Neural crest cell (in vitro differentiated cells): ENCODE measurements at places on chromosomes 16 and 17. TPM values are rescaled to one million over a fixed set of nuclear protein-coding genes. Genes with fewer than 3 reads are reported as not detected.

HSF4 gene
- total RNA-seq, result 1.3 TPM in 1 of 2 replicates, not detected in the other

GRCh38 chr17:75570034-75570676, 17.4 kb upstream of the MYO15B start:
- H3K4me3 ChIP-seq, result no peak overlapping the region
- DNase-seq, result no peak
- no peaks in the 10 kb centered on the region for H3K27me3 ChIP-seq
- no peak overlapping the region for H3K27ac ChIP-seq
- no peaks in the 10 kb centered on the region for H3K36me3 ChIP-seq

PRSS33 gene
- 0.23 and 0.39 TPM in 2 replicates for total RNA-seq

DNA sequence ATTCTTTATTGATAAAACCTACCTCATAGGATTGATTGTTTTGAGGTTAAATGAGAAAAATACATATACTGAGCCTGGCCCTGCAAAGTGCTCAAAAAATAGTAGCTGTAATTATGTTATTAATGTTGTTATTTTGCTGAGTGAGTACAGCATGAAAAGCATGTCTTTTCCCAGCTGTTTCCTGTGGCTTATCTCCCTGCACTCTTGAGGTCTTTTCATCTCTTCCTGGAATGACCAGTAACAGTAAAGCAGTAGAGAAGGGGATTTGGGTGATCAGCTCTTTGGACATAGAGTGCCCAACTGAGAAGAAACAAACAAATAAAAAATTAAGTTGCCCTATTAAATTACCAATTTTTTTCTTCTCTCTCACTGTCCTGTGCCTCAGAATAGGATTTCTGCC, 53.7 kb downstream of the NFAT5 start:
- no peaks in the 10 kb centered on the region for H3K4me1 ChIP-seq
- no peak overlapping the region for H3K27ac ChIP-seq
- H3K4me3 ChIP-seq, result no peak overlapping the region
- DNase-seq, result no peak
- no peaks in the 10 kb centered on the region for H3K36me3 ChIP-seq
- no peaks in the 10 kb centered on the region for H3K27me3 ChIP-seq

APOBR gene
- total RNA-seq, result 0.14 TPM in 1 of 2 replicates, not detected in the other

NDRG4 gene
- total RNA-seq, result 52.5 and 58.9 TPM in 2 replicates

DNA sequence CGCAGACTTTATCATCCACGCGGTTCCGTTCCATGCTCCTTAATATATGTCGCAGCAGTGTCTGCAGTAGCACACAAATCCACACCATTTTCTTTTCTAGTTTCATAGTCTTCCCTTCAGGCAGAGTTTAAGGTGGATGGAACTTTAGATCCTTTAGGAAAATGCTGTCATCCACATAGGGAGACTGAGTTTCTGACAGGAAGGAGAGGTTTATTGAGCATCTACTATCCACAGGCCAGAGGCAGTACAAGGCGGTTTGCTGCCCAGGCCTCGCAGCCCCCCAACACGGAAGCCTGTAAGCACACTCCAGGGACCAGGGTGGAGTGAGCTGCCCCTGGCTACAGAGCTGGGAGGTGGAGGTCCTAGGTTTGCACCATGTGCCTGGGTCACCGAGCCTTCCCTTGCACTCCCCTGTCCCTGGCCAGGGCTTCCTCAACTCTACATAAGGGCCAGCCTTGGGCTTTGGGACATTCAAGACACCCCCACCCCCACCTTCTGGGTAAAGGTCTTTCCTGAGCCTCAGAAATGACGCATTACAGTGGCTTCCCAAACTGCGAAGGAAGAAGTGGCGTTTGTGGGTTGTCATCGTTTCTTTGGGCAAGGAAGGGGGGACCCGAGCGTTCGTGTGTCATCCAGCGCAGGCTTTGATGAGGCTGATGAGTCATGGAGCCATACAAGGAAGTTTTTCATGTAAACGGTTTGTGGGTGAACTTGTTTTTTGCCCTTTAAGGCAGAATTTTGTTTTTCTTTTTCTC, 146.5 kb upstream of the PLCG2 start:
- H3K4me1 ChIP-seq, result peaks cover 79% of the 10 kb centered on the region
- H3K27me3 ChIP-seq, result no peaks in the 10 kb centered on the region
- H3K36me3 ChIP-seq, result no peaks in the 10 kb centered on the region
- DNase-seq, result no peak
- H3K4me3 ChIP-seq, result peak overlapping the region; percentile 50

- no peak for DNase-seq
- H3K36me3 ChIP-seq, result peaks cover 42% of the 10 kb centered on the region
- no peaks in the 10 kb centered on the region for H3K4me1 ChIP-seq
- no peaks in the 10 kb centered on the region for H3K27me3 ChIP-seq
Measured at GRCh38 chr17:82956726-82957468, 117.1 kb upstream of the ZNF750 start.

DNA sequence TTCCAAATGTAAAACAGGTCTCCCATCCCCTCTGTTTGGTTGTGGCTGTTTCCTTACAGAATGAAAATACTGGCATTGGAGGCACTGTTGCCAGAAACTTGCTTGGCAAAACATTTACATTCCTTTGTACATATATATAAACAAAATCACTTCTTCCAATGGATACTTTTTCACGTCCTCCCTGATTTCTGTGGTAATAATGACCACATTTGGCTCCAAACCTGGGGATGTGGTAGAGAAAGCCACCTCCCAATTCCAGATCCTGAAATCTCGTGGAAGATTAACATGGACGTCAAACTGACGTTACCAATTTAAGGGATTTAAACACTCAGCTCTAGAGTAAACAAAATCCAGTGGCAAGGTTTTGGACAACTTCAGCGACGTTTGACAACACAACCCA, 370.8 kb upstream of the ZFHX3 start:
- H3K27me3 ChIP-seq, result no peaks in the 10 kb centered on the region
- no peak for DNase-seq
- no peak overlapping the region for H3K4me3 ChIP-seq

KRTAP4-6 gene
- total RNA-seq, result not detected in 2 replicates

HEATR9 gene
- total RNA-seq, result not detected in 2 replicates

PLK1 gene
- 108 and 119 TPM in 2 replicates for total RNA-seq

NOD2 gene
- total RNA-seq, result 0.51 and 0.57 TPM in 2 replicates

GRCh38 chr17:43900858-43901754, 6.2 kb downstream of the MPP2 start:
- peaks cover 44% of the 10 kb centered on the region for H3K4me1 ChIP-seq
- H3K27ac ChIP-seq, result peak overlapping the region; percentile 75
- peak overlapping the region; percentile 90 for H3K4me3 ChIP-seq

CLEC19A gene
- not detected in 2 replicates for total RNA-seq

TEKT5 gene
- total RNA-seq, result 0.25 and 0.68 TPM in 2 replicates

DNA sequence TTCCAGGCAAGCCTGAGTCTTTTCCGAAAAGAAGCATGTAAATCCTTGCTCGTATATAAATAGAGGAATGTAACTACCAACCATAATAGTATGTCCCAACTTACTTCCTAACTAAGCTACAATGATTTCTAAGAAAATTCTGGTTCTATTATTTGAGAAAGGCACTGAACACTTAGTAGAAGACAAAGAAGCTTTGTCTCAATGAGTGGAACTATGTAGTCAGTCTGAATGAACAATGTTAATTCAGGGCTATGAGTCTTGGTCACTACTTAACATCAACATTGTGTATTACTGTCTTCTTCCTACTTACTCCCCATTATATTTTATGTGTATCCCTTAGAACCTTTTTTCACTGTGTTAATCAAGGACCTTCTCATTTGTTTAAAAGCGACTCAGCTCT, 206.0 kb downstream of the CYB561 start:
- peaks cover 28% of the 10 kb centered on the region for H3K36me3 ChIP-seq
- H3K4me3 ChIP-seq, result no peak overlapping the region
- no peak overlapping the region for H3K27ac ChIP-seq
- H3K27me3 ChIP-seq, result no peaks in the 10 kb centered on the region
- peaks cover 10% of the 10 kb centered on the region for H3K4me1 ChIP-seq

TEX19 gene
- total RNA-seq, result 0.20 and 0.23 TPM in 2 replicates

DNA sequence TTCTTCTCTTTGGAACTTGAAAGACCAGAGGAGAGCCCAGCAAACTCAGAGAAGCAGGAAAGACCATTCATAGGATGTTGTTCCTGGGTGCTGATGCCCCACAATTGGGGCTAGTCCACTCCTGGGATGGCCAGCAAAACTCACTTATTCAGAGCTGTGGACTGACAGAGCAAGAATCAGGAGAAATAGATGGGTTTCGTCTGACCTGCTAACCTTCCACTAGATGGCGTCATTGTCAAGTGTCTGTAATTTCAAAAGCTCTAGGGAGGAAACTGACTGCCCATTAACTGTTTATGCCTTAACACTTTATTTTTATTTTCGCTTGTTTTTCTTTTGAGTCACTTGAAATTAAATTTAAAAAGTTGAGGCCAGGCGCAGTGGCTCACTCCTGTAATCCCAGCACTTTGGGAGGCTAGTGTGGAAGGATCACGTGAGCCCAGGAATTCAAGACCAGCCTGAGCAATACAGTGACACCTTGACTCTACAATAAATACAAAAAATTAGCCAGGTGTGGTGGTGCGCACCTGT, 28.7 kb upstream of the MILR1 start:
- no peak overlapping the region for H3K27ac ChIP-seq
- peak; percentile 17 for DNase-seq
- no peaks in the 10 kb centered on the region for H3K4me1 ChIP-seq

- H3K27me3 ChIP-seq, result no peaks in the 10 kb centered on the region
- no peak overlapping the region for H3K4me3 ChIP-seq
- DNase-seq, result no peak
- H3K27ac ChIP-seq, result no peak overlapping the region
Measured at GRCh38 chr17:69762359-69762758, 312.7 kb upstream of the KCNJ16 start.

PCGF2 gene
- 108 and 116 TPM in 2 replicates for total RNA-seq

DNA sequence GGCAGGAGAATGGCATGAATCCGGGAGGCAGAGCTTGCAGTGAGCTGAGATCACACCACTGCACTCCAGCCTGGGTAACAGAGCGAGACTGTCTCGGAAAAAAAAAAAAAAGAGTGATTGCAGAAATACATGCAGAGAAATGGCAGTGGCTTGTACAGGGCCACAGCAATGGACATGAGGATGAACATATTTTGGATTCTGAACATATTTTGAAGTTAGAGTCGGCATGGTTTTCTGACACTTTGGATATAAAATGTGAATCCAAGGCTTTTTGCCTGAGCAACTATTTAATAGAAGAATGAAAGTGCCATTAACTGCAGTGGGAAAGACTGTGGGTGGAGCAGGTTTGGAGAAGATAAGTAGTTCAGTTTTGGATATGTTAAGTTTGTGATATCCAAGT, 35.8 kb downstream of the CPD start:
- peak overlapping the region; percentile 4 for H3K27ac ChIP-seq
- H3K4me1 ChIP-seq, result no peaks in the 10 kb centered on the region
- peaks cover 20% of the 10 kb centered on the region for H3K36me3 ChIP-seq
- no peak for DNase-seq
- H3K27me3 ChIP-seq, result no peaks in the 10 kb centered on the region
- H3K4me3 ChIP-seq, result no peak overlapping the region

GRCh38 chr17:79778504-79779083, 646 bp downstream of the CBX2 start:
- H3K4me1 ChIP-seq, result peaks cover 64% of the 10 kb centered on the region
- peaks cover 6% of the 10 kb centered on the region for H3K36me3 ChIP-seq
- H3K27ac ChIP-seq, result peak overlapping the region; percentile 5
- H3K4me3 ChIP-seq, result peak overlapping the region; percentile 94
- no peak for DNase-seq

ZP2 gene
- total RNA-seq, result not detected in 2 replicates

DNA sequence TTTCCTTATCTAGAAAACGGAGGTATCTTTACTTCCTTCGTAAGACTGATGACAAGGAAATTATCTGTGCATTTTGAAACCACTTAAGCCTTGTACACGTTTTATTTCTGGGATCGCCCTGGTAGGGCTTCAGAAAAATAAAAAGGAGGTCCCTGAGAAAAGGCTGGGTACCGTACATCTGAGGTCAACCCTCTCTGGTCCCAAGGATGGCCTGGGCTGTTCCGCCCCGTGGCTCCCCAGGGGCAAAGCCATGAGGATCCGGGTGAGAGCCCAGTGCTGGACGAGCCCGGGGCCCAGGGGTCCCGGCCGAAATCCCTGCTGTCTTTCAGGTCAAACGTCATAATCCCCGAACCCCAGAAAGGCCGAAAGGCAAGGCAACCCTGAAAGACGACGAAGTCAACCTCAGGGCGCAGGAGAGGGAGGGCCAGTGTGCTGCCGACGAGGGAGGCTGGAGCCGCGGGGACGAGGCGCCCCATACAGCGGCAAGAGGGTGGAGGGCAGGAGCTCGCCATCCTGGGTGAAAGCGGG, 656 bp upstream of the FUS start:
- H3K4me1 ChIP-seq, result peaks cover 48% of the 10 kb centered on the region
- peak overlapping the region; percentile 96 for H3K27ac ChIP-seq
- H3K36me3 ChIP-seq, result peaks cover 29% of the 10 kb centered on the region
- DNase-seq, result no peak
- peaks cover 31% of the 10 kb centered on the region for H3K27me3 ChIP-seq
- H3K4me3 ChIP-seq, result peak overlapping the region; percentile 99

- no peak for DNase-seq
- H3K4me1 ChIP-seq, result peaks cover 38% of the 10 kb centered on the region
- H3K27me3 ChIP-seq, result no peaks in the 10 kb centered on the region
- no peaks in the 10 kb centered on the region for H3K36me3 ChIP-seq
- H3K27ac ChIP-seq, result no peak overlapping the region
- H3K4me3 ChIP-seq, result no peak overlapping the region
Measured at GRCh38 chr16:84927621-84928591, 83.4 kb downstream of the ZDHHC7 start.

ABCC6 gene
- 0.77 and 2.2 TPM in 2 replicates for total RNA-seq

GRCh38 chr16:77868478-77868877, 80.1 kb downstream of the VAT1L start:
- DNase-seq, result no peak
- H3K27ac ChIP-seq, result no peak overlapping the region
- no peaks in the 10 kb centered on the region for H3K27me3 ChIP-seq

GRCh38 chr17:72120642-72121163, at the start of gene SOX9:
Gene SOX9 (plus strand): TSS chr17:72121020. CDS start chr17:72121392, 372 bp downstream.
- no peak within 1 kb of the TSS for H3K27ac ChIP-seq
- H3K27me3 ChIP-seq, result peaks cover 59% of the 10 kb centered on the region
- H3K4me3 ChIP-seq, result peak within 1 kb of the TSS; percentile 98

TEX14 gene
- total RNA-seq, result 0.21 and 0.48 TPM in 2 replicates

GRCh38 chr16:482468-483185, 44.9 kb upstream of the CAPN15 start:
- H3K36me3 ChIP-seq, result peaks cover 3% of the 10 kb centered on the region
- no peak overlapping the region for H3K4me3 ChIP-seq
- peaks cover 21% of the 10 kb centered on the region for H3K4me1 ChIP-seq
- H3K27me3 ChIP-seq, result no peaks in the 10 kb centered on the region
- DNase-seq, result no peak

GRCh38 chr17:75512926-75513640, 2.3 kb downstream of the CASKIN2 start:
- peak overlapping the region; percentile 67 for H3K27ac ChIP-seq
- H3K27me3 ChIP-seq, result no peaks in the 10 kb centered on the region
- H3K36me3 ChIP-seq, result no peaks in the 10 kb centered on the region
- DNase-seq, result no peak

DNA sequence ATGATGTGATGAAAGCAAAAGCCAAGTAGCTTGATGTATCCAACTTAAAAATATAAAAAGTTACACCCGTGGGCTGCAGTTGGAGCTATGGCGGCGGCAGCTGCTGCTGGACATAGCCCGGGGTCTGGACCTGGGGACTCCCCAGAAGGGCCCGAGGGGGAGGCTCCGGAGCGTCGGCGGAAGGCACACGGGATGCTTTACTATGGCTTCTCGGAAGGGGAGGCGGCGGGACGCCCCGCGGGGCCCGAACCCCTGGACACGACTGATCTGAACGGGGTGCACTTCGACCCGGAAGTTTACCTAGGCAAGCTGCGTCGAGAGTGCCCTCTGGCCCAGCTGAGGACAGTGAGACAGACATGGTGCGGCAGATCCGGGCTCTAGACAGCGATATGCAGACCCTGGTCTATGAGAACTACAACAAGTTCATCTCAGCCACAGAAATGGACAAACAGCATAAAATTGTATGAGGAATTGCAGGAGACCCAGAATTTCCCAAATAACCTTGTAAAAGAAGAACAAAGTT, 109.5 kb upstream of the EEF2KMT start:
- no peak overlapping the region for H3K4me3 ChIP-seq
- no peak overlapping the region for H3K27ac ChIP-seq
- H3K4me1 ChIP-seq, result no peaks in the 10 kb centered on the region
- H3K27me3 ChIP-seq, result peaks cover 31% of the 10 kb centered on the region
